ENCODE measurements at places on chromosomes 1 and 21.

DNA sequence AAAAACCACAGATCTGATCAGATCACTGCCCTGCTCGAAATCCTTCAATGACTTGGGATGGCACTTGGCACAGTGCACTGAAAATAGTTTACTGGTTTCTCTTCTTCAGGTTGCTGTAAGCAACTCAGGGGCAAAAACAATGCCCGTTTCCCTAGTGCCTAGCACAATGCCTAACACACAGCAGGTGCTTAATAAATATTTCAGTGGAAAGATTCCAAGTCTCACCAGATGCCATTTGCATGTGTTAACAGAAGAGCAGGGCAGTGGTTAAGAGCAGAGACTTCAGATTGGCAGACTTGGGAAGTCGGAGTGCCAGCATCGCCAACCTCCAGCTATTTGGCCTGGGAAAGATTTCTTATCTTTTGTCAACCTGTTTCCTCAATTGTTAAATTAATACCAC, 10.9 kb upstream of the METTL25B start:
- no peak for DNase-seq

DNA sequence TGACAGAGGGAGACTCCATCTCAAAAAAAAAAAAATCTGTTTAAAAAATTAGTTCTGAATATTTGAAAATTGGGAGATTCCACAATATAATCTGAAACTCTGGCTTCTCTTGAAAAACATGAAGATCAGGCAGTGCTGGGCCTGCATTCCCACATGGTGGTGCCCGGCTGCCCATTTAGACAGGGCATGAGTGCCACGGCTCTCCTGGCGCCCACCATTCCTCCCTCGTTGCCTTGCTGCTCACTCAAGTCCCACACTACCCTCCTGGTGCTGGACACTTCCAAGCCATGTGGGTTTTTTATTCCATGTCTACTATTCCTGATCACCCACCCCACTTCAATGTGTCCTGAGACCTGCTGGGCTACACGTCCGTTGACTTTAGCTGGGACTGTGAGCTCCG, 10.8 kb upstream of the MYOM3 start:
- no peak for DNase-seq

GRCh38 chr21:26710155-26710554, 135.1 kb downstream of the ADAMTS1 start:
- no peak for DNase-seq

DNA sequence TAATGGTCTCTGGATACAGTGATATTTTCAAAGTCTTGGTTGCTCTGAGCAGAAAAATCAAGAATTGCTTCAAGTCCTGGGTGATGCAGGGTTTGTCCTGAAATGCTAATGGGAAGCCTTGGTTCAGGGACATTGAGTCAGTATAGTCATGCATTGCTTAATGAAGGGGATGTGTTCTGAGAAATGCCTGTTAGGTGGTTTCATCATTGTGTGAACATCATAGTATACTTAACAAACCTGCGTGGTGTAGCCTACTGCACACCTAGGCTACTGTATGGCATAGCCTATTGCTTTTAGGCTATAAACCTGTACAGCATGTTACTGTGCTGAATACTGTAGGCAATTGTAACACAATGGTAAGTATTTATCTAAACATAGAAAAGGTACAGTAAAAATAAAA, 36.4 kb downstream of the TBCE start:
- DNase-seq: no peak

DNA sequence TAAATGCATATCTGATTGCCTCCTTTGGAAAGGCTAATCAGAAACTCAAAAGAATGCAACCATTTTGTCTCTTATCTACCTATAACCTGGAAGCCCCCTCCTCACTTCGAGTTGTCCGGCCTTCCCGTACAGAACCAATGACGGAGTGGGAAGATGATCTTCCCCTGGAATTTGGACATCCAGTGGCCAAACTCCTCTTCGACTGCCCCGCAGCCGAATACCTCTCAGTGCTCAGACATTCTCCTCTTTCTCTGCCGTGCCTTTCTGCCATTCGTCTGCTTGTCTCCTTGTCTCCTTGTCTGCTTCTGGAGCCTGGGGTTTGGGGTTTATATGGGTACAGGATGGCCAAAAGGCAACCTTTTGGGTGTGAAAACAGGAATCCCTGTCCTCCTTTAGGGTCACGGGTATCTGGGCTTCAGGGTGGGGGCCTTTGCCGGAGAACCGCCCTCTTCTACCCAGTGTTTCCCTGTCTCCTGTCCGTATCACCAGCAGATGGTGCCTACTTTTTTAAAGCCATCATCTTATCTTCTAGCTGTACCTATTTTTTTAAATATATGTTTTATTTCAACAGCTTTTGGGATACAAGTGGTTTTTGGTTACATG, 35.9 kb upstream of the RAB4A start:
- no peak for DNase-seq

DNA sequence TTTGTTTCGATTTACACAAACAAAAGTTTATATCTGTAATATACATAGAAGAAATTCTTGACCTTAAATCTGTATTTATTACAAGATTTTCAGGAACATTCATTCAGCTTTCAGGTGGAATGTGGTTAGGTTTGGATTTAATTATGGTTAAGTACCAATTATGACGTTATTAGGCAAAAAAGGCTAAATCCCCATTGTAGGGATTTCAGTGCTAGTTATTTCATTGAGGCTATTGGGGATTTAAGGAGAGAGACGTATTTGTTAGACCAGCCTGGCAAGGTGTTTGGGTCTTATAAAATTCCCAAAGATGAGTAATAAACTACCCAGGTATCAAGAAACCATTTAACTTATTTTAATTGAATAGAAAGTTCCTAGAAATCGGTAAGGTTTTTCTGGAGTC, 26.0 kb downstream of the PRKAA2 start:
- DNase-seq: no peak

GRCh38 chr1:167230437-167230836, 9.8 kb downstream of the POU2F1 start:
- no peak for DNase-seq

DNA sequence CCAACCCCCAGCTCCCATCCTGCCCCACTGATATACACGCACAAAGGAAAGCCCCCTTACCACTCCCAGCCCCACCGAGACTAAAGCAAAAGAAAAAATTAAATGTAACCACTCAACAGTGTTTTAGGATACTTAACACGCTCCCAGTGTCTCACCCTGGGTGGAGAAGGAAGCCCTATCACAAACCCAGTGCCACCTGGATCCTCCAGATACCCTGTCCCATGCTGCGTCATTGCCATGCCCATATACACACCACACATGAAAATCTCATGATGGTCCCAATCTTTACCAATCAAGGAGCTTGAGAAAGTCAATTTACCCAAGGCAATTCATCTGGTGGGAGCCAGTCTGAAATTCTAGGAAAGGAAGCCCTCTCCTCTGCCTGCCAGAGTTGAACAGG, 11.2 kb downstream of the KIAA1614 start:
- DNase-seq: no peak

GRCh38 chr1:183180218-183180617, 5.8 kb upstream of the LAMC2 start:
- DNase-seq: no peak

DNA sequence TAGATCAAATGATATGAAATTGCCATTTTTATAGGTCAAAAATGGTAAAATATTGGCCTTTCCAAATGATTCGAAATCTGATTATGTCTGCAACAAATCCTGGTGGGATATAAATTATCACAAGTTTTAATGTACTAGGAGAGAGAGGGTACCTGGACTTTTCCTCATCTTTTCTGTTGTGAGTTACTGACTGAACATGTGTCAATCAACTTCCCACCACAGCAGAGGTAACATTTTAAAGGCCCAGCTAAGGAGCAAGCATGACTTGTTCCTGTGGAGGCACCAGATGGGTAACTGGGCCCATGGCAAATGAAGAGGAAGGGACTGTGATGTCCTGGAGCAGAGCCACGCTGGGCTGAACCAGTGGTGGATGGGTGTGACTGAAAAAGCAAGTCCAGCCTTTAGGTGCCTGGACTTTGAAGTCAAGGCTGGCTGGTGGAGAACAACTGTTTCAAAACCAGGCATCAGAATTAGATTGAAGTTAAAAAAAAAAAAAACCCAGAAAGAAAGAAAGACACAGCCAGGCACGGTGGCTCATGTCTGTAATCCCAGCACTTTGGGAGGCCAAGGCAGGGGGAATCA, 6.6 kb downstream of the MR1 start:
- DNase-seq: no peak

- no peak for DNase-seq
These were observed 50.7 kb upstream of the TRAPPC10 start for GRCh38 chr21:43961382-43961909.

Data from RWPE1 (cell line).